ENCODE measurements at places on chromosomes 2 and 18. TPM values are rescaled to one million over a fixed set of nuclear protein-coding genes. Genes with fewer than 3 reads are reported as not detected.

GRCh38 chr2:161824226-161824625 lies 200.0 kb downstream of the SLC4A10 start:
- no peaks in the 10 kb centered on the region for H3K36me3 ChIP-seq
- no peak overlapping the region for H3K4me3 ChIP-seq
- H3K27ac ChIP-seq: no peak overlapping the region
- no peaks in the 10 kb centered on the region for H3K4me1 ChIP-seq
- no peak for DNase-seq

DNA sequence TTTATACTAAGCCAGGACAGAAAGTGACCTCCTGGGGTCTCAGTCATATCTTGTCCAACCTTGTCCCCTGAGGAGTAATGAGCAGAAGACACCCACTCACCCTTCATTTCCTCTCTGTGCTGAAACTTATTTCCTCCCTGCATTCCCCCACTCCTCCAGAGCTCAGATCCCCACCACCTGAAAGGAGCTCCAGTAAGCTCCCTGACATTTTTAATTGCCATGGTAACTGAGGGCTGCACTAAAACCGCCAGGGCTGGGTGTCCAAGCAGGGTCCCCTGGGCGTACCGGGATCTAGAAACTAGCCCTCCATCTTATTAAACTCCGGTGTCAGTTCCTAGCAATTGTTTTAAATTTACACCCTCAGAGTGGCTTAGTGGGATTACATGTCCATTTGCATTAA lies 393.3 kb upstream of the HNRNPA3 start:
- H3K4me1 ChIP-seq: peaks cover 30% of the 10 kb centered on the region
- H3K27me3 ChIP-seq: peaks cover 8% of the 10 kb centered on the region
- no peak overlapping the region for H3K4me3 ChIP-seq
- no peaks in the 10 kb centered on the region for H3K36me3 ChIP-seq

DNA sequence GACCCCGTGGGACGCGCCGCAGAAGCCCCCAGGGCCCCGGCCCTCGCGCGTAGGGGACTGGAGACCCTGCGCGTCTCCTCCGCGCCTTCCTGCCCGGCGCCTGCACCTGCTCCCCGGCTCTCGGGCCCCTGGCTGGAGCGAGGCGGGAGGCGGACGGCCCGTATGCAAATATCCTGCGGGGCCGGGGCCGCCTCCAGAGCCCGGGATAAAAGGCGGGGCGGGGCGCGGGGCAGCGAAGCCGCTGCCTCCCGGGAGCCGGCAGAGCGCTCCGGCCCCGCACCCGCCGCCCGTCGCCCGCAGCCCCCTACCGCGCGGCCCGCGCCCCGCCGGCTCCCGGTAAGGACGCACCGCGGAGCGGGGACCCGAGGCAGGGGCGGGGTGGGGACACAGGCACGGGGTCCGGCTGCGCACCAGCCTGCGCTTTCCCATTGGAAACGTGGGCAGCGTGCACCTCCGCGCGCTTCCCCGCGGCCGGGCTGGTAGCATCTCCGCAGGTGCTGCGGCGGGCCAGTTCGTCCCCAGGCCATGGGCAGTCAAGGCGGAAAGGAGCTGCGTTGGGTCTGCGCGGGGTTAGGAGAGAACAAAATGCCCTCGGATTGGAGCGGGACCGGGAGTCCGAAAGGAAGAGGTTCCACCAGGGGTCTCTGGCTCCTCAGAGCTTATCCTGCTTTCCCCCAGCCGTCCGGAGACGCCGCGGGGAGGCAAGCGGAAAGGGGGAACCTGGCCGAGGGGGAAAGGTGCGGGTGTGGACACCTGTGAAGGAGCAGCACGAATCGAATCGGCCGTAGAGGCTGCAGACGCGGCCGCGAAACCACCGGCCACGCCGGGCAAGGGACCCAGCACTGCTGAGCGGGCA lies at the start of gene ATP6V1C2:
Gene ATP6V1C2, plus strand, starts transcription at position 235 of the 856 bp plus-strand sequence. CDS start 1,220 bp downstream, outside the sequence.
- H3K27me3 ChIP-seq: peaks cover 95% of the 10 kb centered on the region
- H3K4me1 ChIP-seq: peaks cover 3% of the 10 kb centered on the region
- H3K27ac ChIP-seq: no peak within 1 kb of the TSS
- no peaks in the 10 kb centered on the region for H3K36me3 ChIP-seq

GRCh38 chr2:179849719-179850118 lies 11.7 kb downstream of the ZNF385B start:
- no peak for DNase-seq
- H3K4me1 ChIP-seq: peaks cover 1% of the 10 kb centered on the region
- no peak overlapping the region for H3K27ac ChIP-seq

GRCh38 chr2:230691005-230691647 lies 21.5 kb upstream of the CAB39 start:
- H3K27me3 ChIP-seq: no peaks in the 10 kb centered on the region
- no peak overlapping the region for H3K4me3 ChIP-seq
- no peaks in the 10 kb centered on the region for H3K36me3 ChIP-seq
- peak overlapping the region; percentile 22 for H3K27ac ChIP-seq
- DNase-seq: no peak

Gene COLEC11
- 10.1 TPM for total RNA-seq

Data from mesothelial cell of epicardium (in vitro differentiated cells).